ENCODE measurements at places on chromosomes 13 and 19. TPM values are rescaled to one million over a fixed set of nuclear protein-coding genes. Genes with fewer than 3 reads are reported as not detected.

The TM9SF2 gene
- 84.8 TPM for polyA plus RNA-seq

The KASH5 gene
- polyA plus RNA-seq: not detected

The TEX26 gene
- 0.48 TPM for polyA plus RNA-seq

The SOHLH2 gene
- 1.1 TPM for polyA plus RNA-seq

- peak; percentile 93 for DNase-seq
These were observed 83.2 kb upstream of the MCF2L start for GRCh38 chr13:112885782-112886268.

- no peak for DNase-seq
These were observed 2.0 kb downstream of the RNF113B start for GRCh38 chr13:98175043-98175442.

GRCh38 chr19:13122980-13123957 is 5.2 kb downstream of the NACC1 start:
- no peak for DNase-seq

- no peak for DNase-seq
These were observed 30.2 kb downstream of the TMTC4 start for GRCh38 chr13:100644371-100644770.

GRCh38 chr13:32428581-32429432 is 877 bp upstream of the N4BP2L1 start:
- no peak for DNase-seq

GRCh38 chr13:73715911-73716510 is 418.2 kb downstream of the KLF12 start:
- DNase-seq: no peak

DNA sequence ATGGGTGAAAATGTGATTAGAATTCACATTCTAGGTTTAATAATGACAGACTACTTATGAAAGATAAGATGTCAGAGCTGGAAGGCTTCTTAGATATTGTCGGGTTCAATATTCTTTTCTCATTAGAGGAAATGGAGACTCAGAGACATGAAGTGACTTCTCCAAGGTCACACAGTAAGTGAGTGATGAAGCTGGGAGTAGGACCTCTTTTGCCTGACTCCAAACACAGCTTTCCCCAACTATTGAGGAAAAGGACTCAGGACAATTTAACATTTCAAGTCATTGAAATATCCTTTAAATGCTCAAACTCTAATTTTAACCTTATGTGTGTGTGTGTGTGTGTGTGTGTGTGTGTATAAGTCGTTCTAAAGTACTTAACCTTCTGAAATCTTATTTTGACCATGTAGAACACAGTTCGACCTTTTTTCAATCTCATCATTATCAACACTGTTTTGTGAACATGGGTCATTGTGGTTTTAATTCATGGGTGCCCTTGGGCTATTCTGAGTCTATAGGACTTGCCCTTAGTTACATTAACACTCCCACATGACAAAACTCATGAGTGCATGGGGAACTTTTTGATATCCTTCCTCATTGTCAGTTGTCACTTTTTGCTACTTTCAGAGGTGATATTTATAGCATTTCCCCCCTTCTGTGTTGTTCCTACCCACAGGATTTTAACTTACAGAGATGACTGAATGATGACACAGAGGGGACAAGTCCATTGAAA is 53.0 kb downstream of the LRCH1 start:
- DNase-seq: no peak
